NCI-H187 (cell line): ENCODE measurements at places on chromosomes 1 and 21.

GRCh38 chr1:65508051-65508450 lies 87.6 kb downstream of the LEPR start:
- no peak for DNase-seq

DNA sequence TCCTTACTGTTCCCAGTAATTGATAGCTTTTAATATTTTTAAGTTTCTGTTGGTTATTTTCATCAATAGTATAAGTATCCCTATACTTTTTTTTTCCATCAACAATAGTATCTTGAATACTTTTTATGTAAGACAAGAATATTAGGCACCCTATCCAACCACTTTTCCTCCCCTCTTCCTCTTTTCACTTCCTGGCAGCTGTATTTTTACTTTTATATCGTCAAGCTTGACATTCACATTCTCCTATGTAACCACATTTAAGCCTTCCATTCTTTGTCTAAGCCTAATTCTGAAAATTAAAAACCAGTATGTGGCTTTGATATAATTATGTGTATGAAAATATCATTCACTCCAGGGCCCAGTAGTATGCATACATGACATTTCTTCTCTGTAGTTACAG lies 9.3 kb downstream of the TMEM39B start:
- no peak for DNase-seq

DNA sequence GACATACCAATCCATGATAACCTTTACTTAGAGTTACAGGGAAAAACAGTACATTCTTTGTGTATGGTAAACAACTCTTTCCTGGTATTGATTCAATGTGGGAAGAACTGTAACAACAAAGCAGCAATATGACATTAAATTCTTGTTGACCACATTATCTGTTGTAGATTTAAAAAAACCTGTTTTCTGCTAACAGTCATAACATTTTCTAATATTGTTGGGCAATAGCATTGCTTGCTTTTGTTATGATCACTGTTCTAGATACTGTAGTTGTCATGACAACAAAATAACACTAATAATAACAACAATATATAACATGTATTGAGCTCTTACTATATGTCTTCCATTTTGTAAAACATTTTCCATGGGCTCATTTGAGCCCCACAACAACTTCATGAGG lies 54.2 kb downstream of the PDE4B start:
- no peak for DNase-seq

- no peak for DNase-seq
Observed at GRCh38 chr1:21287905-21288514, 2.3 kb downstream of the ECE1 start.

GRCh38 chr1:237033804-237034203 lies 8.2 kb upstream of the RYR2 start:
- no peak for DNase-seq

- no peak for DNase-seq
Observed at GRCh38 chr1:207124389-207124788, 20.4 kb downstream of the C4BPA start.

DNA sequence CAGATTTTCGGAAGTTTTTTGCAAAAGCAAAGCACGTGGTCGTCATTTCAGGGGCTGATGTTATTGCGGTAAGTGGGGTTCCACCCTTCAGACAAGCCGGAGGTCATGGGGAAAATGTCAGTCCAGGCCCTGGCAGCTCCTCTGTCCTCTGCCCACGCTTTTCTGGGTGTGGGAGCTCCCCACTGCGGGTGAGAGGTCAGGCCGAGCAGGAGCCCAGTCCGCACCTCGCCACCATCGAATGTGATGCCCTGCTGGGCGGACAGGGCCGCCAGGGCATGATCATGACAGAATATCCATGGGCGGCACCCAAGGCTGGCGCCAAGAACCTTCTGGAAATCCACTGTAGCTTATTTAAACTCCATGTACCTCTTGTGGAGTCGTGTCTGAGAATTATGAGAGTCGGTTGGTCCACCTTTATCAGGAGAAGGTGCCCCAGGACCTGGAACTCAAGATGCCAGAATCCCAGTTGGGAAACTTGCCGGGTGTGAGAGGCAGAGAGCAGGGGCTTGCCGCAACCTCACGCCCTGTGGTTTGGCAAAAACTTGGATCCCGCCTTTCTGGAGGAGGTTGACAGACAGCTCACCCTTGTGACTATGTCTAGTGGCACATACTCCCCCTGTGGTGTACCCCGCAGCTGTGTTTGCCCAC lies 6.9 kb downstream of the DIRAS3 start:
- DNase-seq, result no peak

DNA sequence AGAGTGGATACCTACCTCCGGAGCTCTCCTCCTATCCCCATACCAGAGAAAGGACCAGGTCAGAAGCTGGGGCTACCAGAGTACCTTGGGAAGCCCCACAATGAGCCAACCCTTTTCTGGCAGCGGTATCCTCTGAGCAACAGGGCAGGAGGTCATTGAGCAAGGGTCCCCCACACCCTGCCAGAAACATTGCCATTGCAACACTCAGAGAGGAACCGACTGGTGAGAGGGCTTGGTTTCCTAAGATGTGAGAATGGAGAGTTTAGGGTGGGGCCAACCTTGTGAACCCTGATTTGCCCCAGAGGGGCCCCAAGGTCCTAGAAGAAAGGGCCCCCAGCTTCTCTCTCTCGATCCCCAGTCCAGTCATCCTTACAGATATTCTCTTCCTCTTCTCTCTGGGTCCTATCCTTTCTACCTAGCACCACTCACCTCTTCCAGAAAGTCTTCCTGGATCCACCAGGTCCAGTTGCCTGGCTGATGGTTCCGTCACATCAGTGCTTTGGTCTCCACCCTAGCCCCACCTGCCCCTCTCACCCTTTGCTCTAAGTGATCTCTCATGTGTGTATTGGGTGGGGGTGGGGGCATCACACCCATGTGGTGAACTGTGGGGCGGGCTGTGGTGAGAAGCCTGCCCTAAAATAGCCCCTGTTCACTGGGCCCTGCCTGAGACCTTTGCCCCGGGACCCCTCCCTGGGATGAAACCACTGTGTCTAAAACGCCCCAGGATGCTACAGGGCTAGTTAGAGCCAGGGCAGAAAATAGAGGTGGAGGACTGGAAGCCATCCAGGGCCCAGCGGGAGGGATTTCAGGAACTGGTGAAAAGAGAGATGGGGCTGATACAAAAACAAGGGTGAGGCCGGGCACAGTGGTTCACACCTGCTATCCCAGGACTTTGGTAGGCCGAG lies 8.7 kb downstream of the FGR start:
- DNase-seq, result no peak

GRCh38 chr1:104028416-104029035 lies 278.8 kb downstream of the AMY1C start:
- no peak for DNase-seq

- no peak for DNase-seq
Observed at GRCh38 chr1:247336390-247336789, 4.7 kb upstream of the ZNF496 start.

GRCh38 chr1:3529099-3529729 lies 74.7 kb downstream of the ARHGEF16 start:
- no peak for DNase-seq

DNA sequence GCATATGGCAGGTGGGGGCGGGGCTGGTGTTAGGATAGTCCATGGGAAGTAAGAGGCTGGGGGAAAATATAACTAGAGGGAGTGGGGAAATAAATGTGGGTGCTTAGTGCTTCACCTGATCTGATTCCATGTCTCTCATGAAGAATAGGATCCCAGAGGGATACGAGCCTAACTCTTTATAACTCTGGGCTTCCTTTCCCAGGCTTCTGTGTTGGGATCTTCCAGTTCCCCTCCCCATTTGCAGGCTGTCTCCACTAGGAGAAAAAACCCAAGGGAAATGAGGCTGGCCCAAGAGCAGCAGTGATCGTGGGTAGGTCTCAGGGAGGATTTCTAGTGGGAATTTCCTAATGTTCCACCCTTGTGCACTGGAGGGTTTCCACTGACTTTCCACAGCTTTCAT lies 1.6 kb downstream of the KCNJ9 start:
- no peak for DNase-seq

- no peak for DNase-seq
Observed at GRCh38 chr1:204255966-204256365, 42.2 kb upstream of the GOLT1A start.

GRCh38 chr1:185787238-185787637 lies 53.0 kb downstream of the HMCN1 start:
- no peak for DNase-seq

DNA sequence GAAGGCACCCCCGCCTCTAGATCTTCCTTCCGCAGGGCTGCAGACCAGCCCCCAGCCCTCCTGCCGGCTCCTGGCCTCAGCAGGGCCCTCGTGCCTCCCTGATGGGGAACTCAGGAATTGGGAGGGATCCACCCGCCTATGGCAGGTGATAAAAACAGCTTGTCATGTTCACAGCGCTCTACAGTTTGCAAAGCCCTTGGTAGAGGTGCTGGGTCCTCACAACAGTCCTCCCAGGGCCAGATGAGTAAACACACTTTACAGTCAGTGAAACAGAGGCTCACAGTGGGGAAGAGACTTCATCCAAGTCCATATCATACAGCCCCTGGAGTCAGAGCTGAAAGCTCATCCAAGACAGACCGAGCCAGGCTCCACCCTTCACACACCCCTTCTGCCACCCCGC lies 97.0 kb upstream of the IFFO2 start:
- no peak for DNase-seq

DNA sequence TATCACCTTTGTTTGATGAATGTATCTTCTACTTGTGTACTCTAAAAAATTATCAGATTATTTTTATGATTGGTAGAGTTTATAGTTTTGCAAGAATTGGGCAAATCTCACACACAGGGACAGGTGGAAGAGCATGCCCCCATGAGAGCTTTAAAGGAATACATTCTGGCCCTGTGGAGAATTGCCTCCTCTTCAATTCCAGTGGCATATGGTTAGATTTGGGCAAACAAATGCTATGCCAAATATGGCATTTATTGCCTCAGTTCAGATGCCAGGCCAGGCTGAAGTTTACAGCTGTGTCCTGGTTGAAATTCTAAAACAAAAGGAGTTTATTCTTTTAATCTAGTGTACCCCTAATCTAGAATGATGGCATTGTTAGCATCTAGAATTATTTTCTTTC lies 162.4 kb upstream of the CACYBP start:
- no peak for DNase-seq

DNA sequence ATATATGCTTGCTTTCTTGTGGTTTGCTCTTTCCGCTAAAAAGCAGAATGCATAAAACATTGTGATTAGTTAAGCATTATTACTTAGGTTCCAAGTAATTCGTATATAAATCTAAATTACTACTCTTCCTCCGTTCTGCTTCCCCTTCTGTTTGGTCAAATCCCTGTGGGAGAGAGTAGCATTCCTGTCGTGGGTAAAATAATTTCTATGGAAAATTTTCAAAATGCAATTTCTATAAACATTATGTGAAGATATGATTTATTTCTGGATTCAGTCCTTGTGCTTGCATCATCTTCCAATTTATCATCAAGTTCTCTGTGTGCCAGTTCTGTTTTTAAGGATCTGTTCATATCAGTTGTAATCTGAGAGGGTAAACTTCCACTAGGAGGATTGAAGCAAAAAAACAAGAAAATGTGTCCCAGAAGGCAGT lies 7.2 kb upstream of the WARS2 start:
- no peak for DNase-seq

GRCh38 chr1:231952154-231952553 lies 325.6 kb downstream of the DISC1 start:
- DNase-seq, result no peak

- DNase-seq, result no peak
Observed at GRCh38 chr1:158251163-158251562, 3.1 kb upstream of the CD1A start.

DNA sequence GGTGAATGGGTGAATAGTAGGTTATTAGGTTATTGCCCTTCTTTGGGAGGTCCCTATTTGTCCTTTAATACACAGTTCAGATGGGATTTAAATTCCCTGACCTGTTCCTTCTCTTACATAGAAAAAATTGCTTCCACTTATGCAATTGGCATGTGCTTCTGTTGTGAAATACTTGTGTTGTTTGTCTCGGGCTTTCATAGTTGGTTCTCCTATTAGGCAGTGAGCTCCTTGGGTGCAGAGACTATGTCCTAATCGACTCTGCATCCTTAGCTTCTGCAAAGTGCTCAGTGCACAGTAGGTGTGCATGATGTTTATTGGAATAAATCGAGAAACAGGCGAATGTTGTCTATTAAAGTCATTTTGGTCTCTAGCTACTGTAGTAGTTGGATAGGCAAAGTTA lies 1.3 kb upstream of the PDE4B start:
- no peak for DNase-seq

GRCh38 chr1:66349242-66349641 lies 184.7 kb upstream of the SGIP1 start:
- no peak for DNase-seq

- DNase-seq, result no peak
Observed at GRCh38 chr1:180628646-180629045, 3.2 kb upstream of the XPR1 start.

DNA sequence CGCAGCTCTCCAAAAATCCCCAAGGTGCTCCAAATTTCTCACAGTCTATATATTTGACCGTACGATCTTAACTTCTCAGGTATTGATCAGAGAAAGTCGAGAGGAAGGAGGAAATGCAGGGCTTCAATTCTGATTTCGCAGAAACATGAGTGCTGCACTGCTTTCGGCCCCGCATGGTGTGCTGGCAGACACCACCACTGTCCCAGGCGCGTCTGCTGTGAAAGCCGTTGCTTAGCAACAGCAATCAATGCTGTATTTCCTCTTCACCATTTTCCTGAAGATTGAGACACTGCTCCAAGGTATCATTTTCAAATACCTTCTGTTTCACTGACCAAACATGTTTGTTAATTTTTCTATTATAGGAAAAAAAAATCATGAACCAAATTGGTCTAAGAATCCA lies 296.3 kb downstream of the SMYD3 start:
- DNase-seq, result no peak

GRCh38 chr1:201375169-201375568 lies 2.3 kb downstream of the TNNT2 start:
- DNase-seq, result no peak

DNA sequence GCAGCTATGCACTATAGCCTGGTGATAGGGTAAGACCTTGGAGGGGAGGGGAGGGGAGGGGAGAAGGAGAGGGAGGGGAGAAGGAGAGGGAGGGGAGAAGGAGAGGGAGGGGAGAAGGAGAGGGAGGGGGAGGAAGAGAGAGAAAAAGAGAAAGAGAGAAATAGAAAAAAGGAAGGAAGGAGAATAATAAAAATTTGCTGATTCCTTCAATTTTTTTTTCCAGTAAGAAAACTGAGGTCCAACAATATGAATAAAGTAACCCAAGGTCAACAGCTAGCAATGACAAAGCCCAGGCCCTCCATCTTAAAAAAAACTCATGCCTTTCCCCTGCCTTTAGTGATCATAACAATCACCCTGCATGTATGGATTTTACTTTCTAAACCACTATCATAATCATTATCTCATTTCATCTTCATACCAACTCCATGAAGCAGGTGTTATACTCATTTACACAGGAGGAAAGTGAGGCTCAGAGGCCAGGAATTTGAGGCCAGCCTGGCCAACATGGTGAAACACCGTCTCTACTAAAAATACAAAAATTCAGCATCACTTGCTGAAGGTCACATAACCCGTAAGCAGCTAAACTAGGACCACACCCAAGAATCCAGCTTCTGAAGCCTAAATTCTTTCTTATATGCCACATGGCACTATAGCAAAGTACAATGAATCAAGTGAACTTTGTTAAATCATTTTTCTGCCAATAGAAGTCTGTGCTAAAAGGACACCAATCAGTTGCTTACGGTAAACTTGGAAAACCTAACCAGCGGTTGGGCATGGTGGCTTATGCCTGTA lies 23.4 kb upstream of the BRDT start:
- no peak for DNase-seq

GRCh38 chr21:40835184-40835694 lies 11.7 kb downstream of the DSCAM start:
- no peak for DNase-seq

- no peak for DNase-seq
Observed at GRCh38 chr21:34020005-34020847, 53.2 kb upstream of the MRPS6 start.

- DNase-seq, result no peak
Observed at GRCh38 chr1:4033713-4034112, 133.6 kb upstream of the C1orf174 start.
